ENCODE measurements at places on chromosomes 12 and 14.

- DNase-seq = no peak
Measured at GRCh38 chr12:26806556-26806955, 26.4 kb downstream of the ITPR2 start.

DNA sequence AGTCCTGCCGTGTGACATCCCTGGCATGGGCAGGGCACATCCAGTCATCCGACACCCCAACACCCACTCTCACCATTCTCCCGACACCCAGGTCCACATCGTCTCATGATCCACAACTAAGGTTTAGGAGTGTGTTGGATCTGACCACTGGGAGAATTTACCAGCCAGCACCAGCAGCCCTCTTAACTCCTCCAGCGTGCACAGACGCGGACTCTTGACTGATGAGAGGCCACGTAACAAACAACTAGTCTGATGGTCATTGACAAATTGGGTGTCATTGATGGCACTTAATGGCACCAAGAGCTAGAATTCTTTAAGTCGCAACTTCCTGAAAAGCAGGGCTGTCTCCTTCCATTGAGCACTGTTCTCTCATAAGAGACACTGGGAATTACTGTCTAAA is 203.0 kb upstream of the SFSWAP start:
- no peak for DNase-seq

DNA sequence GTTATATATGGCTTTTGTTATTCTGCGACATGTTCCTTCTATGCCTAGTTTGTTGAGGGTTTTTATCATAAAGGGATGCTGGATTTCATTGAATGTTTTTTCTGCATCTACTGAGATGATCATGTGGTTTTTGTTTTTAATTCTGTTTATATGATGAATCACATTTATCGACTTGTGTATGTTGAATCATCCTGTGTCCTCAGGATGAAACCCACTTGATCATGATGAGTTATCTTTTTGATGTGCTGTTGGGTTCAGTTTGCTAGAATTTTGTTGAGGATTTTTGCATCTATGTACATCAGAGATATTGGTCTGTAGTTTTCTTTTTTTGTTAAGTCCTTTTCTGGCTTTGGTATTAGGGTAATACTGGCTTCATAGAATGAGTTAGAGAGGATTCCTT is 291.2 kb downstream of the AKAP6 start:
- DNase-seq = no peak

DNA sequence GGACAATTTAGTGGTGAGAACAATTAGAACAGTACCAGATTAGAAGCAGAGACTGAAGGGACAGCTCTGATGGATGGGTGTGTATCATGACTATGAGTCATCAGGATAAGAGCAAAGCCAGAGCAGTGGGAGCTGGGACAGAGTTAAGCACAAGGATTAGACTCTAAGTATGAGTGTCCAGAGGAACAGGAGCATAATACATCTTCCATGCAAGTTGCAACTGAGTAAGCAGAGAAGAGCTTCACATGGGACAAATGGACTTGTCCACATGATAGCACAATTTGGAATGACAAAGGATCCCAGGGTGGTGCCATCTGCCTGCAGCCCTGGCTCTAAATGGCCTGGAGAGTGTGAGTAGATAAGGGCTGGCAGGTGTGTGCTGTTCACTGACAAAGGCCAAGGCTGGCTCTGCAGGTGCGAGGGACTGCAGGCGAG is 226.4 kb upstream of the CAND1 start:
- no peak for DNase-seq

DNA sequence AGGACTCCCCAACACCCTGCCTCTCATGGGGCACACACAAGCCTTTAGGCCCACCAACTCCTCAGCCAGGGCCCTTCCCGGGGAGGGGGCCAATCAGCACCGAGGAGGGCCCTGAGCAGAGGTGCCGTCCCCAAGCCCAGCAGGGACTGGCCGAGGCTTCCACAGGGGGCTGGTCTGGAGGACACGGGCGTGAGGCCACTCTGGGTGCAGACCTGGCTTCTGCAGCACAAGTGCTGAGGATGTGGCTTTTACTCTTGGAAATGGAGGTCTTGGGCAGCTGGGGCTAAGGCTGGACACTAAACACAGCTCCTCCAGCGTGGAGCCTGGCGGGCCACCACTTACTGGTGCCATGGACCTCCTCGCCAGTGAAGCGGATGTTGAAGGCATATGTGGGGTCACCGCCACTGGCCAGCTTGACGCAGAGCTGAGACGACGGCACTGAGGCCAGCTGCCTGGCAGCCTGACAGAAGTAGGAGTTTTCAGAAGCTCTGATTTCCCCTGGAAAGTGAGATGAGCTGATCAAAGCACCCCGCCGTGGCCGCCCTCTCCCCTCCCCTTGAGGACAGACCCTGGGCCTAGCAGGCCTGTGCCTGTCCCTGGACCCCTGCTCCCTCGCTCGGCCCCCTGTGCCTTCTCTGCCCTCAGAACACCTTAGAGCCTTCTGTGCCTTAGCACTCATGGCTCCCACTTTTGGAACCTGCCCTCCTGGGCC is 44.0 kb downstream of the TRAFD1 start:
- DNase-seq = no peak

DNA sequence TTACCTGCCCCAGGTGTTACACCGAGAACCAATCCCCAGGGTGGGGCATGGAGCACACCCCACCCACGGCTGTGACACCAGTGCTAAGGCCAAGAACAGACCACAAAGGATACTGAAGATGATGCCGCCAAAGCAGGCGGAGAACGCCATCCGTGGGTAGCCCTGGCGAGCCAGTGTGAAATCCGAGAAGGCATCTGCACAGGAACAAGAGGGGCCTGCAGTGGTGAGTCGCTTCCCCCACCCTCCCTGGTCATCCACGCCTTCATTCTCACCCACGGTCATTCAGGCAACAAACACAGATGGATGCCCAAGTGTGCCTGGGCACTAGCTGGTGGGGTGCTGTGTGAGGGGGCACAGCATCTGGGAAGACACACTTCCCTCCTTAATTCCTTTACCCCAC is 28.5 kb downstream of the SLC8B1 start:
- no peak for DNase-seq

DNA sequence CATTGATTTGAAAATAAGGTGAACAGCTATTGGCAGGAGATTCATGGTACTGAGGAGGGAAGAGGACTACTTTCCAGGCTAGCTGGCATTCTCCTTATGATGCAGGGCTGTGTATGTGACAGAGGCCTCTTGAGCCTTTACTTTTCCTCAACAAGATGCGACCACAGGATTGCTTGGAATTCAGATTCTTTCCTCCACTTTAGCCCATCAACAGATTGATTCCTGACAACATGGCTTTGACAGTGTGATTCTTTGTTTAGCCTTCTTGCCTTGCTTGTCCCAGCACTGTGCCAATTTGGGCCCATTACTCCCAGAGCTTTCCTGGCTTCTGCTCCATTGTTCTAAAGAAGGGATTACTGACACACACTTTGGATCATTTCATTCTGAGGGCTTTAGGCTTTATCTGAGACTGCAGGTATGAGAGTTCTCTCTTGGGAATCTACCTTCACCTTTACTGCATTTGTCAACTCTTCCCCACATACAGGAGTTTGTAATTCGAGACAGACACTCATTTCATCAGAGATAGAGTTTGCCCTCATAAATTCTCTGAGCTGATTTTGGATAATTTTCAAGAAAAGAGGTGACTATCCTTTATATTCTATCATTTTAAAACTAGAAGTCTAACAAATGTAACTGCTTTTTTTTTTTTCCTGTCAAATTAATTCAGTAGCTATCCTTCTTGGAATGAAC is 206.4 kb upstream of the GZMB start:
- DNase-seq = no peak

DNA sequence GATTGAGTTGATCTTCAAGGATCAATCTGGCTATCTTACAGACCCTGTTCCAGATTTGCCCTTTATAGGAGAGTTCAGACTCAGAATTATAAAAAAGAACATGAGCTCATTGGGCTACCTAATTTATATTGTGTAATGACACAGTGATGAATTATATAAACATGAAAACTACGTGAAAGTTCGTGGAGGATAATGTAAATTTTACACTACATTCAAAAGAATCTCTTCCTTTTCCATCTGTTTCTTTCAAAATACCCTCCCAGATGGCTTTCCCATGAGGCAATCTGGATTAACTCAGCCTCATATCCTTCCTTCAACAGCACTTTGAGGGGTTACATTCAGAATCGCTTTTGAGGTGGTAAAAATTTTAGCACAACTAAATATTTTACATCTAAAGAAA is 129.3 kb downstream of the HMGA2 start:
- no peak for DNase-seq

- no peak for DNase-seq
Measured at GRCh38 chr12:108048686-108049085, 80.4 kb upstream of the WSCD2 start.

- no peak for DNase-seq
Measured at GRCh38 chr12:30416631-30417030, 279.0 kb downstream of the IPO8 start.

GRCh38 chr12:124399622-124400021 is 104.7 kb downstream of the RFLNA start:
- peak; percentile 66 for DNase-seq

DNA sequence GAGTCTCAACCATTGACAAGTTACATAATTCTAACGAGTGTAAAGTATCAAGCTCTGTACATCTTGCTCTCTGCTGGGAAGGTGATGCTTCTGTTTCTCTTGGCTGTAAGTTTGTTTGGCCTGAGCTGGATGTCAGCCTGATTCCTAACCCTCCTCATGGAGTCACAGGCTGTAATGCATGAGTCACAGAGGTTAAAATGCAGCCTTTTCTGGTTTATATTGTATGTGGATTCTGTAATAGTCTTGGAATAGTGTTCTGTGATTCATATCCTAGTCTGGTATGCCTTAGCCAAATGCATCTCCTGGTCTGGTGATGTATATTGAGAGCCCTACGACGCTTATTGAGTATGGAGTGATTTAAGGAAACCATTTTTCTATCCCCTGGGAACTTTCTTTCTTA is 104.5 kb upstream of the FRMD6 start:
- DNase-seq = no peak

DNA sequence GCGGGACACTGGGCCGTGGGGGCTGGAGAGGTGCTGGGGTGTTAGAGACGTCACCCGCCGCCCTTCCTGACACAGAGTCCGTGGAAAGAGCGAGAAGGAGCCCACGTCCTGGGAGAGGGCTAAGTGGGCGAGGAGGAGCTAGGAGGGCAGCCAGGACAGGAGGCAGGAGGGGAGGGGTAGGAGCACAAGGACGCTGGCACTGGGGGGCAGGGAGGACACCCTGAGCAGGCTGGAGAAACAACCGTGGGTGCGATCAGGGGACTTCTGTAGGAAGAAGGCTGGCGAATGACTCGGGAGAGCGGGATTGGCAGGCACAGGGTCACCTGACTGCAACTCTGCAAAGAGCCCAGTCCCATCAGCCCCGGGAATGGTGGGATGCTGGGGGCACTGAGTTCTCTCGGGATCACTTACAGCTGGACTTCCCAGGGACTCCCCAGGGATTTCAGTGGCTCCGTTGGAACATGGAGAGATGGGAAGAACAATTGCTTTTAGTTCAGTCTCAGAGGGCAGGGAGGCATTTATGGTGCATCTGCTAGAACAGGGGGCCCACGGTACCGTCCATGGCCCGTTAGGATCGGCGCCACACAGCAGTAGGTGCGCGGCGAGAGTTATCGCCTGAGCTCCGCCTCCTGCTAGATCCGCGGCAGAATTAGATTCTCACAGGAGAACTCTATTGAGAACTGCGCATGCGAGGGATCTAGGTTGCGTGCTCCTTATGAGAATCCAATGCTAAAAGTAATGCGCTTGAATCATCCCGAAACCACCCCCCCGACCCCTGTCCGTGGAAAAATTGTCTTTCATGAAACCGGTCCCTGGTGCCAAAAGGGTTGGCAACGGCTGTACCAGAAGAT is 24.3 kb downstream of the UBR7 start:
- no peak for DNase-seq

DNA sequence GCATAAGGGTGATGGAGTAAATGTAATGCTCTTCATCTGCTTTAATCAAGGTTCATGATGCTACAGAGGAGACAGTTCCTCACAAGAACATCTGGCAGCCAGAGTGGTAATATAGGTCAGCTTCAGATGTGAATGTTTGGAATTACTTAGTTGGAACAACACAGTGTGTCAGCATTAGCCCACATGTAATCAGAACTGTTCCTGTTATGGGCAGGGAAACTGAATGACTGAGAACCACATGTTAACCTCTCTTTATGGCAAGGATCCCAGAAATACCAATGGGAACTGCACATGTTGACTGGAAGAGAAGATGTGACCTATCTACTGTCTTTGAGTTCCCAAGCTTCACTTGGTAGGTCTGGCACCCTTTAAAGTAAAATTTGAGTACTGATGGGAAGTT is 390.1 kb upstream of the PDE3A start:
- DNase-seq = no peak

GRCh38 chr12:99981639-99982190 is 3.0 kb downstream of the ANKS1B start:
- DNase-seq = no peak

- no peak for DNase-seq
Measured at GRCh38 chr14:36521598-36522345, 1.7 kb upstream of the NKX2-1 start.

DNA sequence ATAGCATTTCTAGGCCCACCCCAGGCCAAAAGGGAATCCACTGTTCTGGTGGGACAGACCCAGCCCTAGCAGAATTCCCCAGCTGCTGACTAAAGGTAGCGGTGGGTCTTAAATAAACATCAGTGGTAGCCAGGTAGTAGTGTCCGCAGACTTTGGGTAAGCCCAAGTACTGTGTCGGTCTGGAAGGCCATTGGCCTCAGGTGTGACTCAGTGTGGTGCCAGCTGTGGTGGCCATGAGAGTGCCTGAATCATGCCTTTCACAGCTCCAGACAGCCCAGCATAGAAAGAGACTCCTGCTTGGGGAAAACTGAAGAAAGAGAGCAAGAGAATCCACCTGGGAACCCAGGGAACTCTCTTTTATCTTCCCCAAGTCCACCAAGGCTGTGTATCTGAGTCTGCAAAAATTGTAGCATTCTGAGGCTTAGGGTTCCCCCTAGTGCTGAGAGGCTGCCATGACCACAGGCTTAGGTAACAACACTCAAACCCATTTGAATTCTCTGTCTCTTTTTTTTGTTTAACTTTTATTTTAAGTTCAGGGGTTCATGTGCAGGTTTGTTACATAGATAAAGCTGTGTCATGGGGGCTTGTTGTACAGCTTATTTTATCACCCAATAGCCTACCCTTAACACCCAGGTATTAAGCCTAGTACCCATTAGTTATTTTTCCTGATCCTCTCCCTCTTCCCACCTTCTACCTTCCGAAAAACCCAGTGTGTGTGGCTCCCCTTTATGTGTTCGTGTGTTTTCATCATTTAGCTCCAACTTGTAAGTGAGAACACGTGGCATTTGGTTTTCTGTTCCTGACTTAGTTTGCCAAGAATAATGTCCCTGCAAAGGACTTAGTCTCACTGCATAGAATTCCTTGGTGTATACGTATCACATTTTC is 16.7 kb upstream of the CD163L1 start:
- peak; percentile 70 for DNase-seq

- DNase-seq = no peak
Measured at GRCh38 chr14:73696466-73697400, 17.5 kb downstream of the PNMA1 start.

DNA sequence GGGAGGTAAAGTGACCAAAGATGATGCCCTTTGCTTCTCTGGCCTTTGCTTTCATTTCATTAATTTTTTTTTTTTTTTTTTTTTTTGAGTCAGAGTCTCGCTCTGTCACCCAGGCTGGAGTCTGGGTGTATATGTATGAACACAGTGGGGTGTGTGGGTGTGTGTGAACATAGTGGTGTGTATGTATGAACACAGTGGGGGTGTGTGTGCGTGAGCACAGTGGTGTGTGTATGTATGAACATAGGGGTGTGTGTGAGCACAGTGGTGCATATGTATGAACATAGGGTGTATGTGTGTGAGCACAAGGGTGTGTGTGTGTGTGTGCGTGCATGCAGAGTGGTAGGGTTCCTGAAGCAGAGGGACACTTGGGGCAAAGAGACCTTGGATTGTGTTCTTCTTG is 9.6 kb downstream of the KLC1 start:
- DNase-seq = no peak

All from stimulated activated effector memory CD8-positive, alpha-beta T cell treated with anti-CD3 and anti-CD28 coated beads, Interleukin-12 subunit alpha, Interleukin-12 subunit beta, amount 100 ng/mL, for 72 hours (primary cell).